Calu3 (cell line): ENCODE measurements at places on chromosomes 3 and 15.

GRCh38 chr3:15290736-15291135, 41.6 kb downstream of the SH3BP5 start:
- DNase-seq, result no peak
- H3K4me3 ChIP-seq, result no peak overlapping the region
- H3K36me3 ChIP-seq, result no peaks in the 10 kb centered on the region
- no peaks in the 10 kb centered on the region for H3K27me3 ChIP-seq
- H3K4me1 ChIP-seq, result no peaks in the 10 kb centered on the region

GRCh38 chr15:29275855-29276254, 6.2 kb upstream of the NSMCE3 start:
- H3K27ac ChIP-seq, result no peak overlapping the region
- H3K36me3 ChIP-seq, result no peaks in the 10 kb centered on the region
- H3K27me3 ChIP-seq, result no peaks in the 10 kb centered on the region
- DNase-seq, result no peak

DNA sequence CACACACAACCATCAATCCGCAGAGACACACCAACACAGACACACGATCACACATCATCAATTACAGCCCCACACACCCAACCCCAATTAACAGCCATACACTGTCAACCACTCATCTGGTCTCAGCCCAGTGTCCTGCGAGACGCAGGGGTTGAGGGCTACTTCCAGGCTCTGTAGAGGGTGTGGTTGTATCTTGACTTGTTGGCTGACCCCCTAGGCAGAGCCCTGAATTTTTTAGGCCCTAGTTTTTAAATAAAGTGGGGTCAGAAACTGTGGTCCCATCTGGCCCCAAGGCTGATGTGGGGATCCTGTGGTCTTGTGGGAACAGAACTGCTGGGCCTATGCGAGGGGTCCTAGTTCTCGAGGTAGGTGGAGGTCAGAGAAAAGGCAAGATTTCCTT, 9.2 kb downstream of the VILL start:
- H3K27ac ChIP-seq, result no peak overlapping the region
- peaks cover 50% of the 10 kb centered on the region for H3K36me3 ChIP-seq
- no peak for DNase-seq

DNA sequence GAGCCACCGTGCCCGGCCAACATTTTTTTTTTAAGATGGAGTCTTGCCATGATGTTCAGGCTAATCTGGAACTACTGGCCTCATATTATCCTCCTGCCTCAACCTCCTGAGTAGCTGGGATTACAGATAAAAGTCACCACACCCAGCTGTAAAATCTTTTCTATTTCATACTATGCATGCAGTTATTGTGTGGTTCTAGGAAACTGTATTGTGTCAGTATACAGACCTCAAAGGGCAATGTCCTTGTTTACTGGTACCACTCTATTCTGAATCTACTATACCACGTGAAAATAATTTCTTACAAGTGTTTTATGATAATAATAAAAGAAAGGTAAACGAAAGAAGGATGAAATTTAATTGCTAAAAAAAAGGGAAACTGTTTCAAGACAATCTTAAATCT, 123.5 kb upstream of the PTX3 start:
- H3K4me1 ChIP-seq, result peaks cover 21% of the 10 kb centered on the region
- no peak for DNase-seq
- H3K27ac ChIP-seq, result no peak overlapping the region
- H3K27me3 ChIP-seq, result no peaks in the 10 kb centered on the region
- H3K36me3 ChIP-seq, result peaks cover 9% of the 10 kb centered on the region
- H3K4me3 ChIP-seq, result no peak overlapping the region
